Stimulated activated CD4-positive, alpha-beta T cell treated with anti-CD3 and anti-CD28 coated beads, Interleukin-1b, Interleukin-23, amount 100 ng/mL, for 24 hours (primary cell): ENCODE measurements at places on chromosomes 5 and 9.

DNA sequence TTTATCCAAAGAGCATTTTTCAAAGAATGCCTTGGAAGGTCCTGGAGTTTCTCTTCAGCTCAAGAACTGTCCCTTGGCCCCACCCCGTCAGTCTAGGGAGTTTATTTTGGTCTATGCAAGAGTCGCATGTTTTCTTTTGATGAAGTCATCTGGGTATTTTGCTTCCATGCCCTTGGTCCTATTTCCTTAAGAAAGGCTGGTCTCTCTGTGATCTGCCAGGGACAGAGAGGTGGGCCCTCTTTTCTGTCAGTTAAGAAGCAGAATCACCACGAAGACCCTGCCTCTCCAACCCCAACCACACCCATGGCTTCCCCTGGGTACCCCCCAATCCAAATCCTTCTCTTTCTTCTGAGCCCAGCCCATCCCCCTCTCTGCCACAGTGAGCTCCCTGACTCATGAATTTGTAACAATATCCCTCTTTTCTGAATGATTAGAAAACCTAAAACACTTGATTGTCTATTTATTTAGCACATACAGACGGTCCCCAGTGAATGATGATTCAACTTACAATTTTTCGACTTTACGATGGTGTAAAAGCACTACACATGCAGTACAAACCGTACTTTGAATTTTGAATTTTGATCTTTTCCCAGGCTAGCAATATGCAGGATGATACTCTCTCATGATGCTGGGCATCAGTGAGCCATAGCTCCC is 163.5 kb upstream of the ADRA1B start:
- no peak for DNase-seq

GRCh38 chr5:152007653-152008335 is 83.1 kb upstream of the GLRA1 start:
- no peak for DNase-seq

DNA sequence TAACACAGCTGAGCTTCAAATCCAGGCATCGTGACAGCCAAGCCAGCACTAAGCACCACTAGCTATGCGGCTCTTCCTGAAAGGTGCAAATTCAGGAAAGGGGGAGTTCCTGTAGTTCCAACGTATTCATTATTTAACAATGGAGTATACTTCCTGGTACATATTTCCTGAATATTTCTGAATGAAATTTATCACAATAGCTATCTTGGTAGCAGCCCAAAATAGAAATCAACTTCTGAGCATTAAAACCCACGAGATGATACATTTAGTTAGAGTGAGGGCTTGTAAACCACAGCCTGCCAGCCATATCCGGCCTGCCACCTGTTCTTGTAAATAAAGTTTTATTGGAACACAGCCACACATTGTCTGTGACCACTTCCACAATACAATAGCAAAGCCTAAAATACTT is 109.7 kb upstream of the RETREG1 start:
- DNase-seq = no peak

- no peak for DNase-seq
These were observed 25.1 kb downstream of the CDHR2 start for GRCh38 chr5:176574297-176574591.

DNA sequence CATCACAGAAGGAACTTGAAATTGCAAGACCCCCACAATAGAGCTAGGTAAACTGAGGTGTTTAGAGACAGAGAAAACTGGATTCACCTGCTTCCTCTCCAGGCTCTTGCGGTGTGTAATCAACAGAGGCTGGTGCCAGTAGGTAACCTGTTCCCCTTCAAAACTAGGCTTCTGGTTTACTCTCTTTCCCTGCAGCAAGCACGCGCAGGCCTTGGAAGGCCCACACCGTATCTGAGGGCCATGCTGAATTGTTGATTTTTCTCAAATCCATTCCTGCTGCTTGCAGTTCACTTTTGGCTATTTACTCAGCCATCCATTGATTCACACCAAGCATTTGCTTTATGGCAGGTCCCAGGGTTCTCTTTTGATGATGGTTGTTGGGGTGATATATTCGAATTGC is 667 bp upstream of the FRRS1L start:
- DNase-seq = no peak

- no peak for DNase-seq
These were observed 193.0 kb downstream of the SPOCK1 start for GRCh38 chr5:137305971-137306602.

GRCh38 chr5:56305001-56305950 is 72.1 kb upstream of the ANKRD55 start:
- DNase-seq = no peak

DNA sequence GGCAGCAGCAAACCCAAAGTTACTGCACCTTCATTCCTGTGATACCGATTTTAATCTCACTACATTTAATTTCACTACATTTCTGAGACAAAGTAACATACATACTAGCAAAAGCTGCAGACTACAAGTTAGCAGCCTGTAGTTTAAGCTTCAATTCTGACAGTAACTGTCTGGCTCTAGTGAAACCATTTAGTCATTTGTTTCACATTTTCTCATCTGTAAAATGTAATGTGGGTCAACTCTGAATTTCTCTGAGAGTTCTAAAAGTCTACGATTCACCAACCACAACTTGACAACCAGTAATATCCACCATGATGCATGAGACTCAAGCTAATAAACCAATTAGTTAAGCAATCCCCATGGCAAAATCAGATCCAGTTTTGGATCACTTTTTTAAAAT is 408.9 kb downstream of the PDE4D start:
- no peak for DNase-seq

DNA sequence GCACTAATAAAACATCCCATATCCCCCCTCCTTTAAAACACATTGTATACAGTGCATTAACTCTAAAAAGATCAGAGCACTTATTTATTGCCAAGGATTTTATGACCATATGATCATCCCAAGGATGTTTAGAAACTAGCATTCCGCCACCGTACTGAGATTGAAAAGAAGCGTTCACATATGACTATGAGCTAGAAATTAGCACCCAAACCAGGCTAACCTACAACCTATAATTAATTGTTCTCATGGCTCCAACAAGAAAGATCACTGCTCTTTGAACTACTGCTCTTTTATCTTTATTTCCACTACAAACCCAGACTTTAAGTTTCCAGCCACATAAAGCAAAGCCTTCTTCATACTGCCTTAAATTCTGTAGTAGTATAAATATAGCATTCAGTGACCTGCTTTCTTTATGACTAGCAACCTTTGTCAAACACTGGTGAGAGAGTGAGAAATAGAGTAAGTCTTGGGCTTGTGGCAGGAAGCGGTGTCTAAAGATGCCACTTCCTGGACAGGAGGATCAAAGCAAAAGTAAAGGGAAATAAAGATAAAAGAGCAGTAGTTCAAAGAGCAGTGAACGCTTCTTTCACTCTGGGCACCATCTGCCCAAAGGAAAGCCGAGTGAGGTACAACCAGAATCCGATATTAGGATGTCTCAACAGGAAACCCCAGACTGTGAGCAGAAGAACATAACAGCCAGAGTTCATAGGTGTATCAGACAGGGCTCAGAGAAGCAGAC is 151.1 kb upstream of the ERCC6L2 start:
- DNase-seq = peak; percentile 48

GRCh38 chr9:127181315-127181580 is 58.8 kb upstream of the ANGPTL2 start:
- DNase-seq = no peak

DNA sequence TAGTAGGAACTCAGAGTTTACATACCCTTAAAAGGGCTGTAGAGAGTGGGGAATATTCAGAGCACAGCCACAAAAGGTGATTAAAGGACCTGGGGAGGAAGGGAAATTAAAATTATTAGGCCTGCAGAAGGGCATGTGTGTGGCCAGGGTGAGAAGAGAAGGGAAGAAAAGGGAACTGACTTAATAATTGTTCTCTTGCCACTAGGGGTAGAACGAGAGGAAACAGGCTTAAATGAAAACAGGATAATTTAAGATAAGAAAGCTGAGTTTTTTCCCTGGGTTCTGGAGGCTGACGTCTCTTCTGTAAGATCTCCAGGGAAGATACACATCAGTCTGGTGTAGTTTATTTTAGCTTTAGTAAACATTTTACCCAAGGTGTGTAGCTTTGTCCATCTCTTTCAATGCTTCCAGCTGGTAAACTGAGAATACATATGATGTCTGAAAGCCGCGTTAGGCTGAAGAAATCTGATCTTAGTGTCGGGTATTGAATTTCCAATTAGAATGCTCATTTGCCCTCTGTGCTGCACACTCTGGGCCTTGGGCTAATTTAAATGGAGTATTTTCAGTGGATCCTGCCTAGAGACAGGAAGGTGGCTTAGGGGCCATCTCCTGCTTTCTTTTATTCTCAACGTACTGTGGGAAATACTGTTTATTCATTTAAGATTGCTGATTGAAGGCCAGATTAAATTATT is 416.8 kb downstream of the TMEM38B start:
- DNase-seq = no peak
